ENCODE measurements at places on chromosomes 4 and X.

GRCh38 chrX:36803151-36803550, 205.0 kb upstream of the FAM47C start:
- DNase-seq = no peak

GRCh38 chr4:90883519-90883918, 756.3 kb downstream of the CCSER1 start:
- no peak for DNase-seq

GRCh38 chrX:102837847-102838246, 99.2 kb upstream of the RAB40AL start:
- DNase-seq = no peak

DNA sequence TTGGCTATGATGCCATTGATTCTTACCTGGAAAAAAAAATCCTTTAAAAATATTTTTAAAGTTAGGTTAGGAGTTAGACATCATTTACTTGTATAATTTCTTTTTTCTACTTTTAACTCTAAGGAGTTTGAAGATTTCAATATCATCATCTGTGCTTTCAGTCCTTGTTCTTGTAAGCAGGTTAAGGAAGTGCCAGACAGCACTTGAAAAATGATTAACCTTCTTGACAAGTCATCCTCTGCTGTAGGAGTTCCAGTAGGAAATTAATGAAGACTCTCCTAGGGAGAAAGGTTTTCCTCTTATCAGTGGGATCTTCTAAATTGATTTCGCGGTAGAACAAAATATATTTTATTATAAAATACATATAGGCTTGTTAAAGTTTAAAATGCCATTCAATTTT, 29.1 kb upstream of the ANAPC4 start:
- no peak for DNase-seq

GRCh38 chrX:12076046-12076445, 62.2 kb upstream of the FRMPD4 start:
- no peak for DNase-seq

DNA sequence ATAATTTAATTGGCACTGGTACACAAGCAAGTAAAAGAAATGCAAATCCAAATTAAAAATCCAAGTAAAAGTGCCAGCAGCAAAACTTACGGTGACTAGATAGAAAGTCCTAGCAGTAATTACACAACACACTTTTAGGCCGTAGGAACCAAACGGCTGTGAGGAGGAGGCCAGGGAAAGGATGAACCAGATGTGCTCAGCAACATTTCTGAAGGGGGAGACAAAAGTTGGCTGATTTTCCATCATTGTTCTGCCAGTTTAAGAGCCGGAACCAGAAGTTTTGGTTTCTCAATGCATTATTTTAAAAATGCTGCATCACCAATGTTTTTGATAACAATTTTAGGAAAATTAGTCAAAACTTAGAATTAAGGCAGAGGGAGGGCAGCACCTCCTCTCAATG, 68.7 kb upstream of the ENPP6 start:
- no peak for DNase-seq

DNA sequence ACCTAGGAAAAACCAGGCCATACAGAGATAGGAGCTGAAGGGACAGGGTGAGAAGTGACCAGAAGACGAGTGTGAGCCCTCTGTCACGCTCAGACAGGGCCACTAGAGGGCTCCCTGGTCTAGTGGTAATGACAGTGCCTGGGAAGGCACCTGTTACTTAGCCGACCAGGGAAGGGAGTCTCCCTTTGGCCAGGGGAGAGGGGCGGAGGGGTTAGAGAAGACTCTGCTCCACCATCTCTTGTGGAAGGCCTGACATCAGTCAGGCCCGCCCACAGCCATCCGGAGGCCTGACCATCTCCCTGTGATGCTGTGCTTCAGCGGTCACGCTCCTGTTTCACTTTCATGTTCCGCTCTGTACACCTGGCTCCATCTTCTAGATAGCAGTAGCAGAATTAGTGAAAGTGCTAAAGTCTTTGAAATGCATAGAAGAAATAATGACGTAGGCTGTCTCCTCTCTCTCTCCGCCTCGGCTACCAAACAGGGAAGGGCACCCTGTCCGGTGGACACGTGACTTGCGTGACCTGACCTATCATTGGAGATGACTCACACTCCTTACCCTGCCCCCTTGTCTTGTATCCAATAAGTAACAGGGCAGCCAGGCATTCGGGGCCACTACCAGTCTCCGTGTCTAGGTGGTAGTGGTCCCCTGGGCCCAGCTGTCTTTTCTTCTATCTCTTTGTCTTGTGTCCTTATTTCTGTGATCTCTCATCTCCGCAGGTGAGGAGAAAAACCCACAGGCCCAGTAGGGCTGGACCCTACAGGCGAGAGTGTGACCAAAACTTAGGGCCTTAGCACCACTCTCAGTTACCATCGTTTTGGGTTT, 26.7 kb downstream of the HTT-AS start:
- DNase-seq = no peak

DNA sequence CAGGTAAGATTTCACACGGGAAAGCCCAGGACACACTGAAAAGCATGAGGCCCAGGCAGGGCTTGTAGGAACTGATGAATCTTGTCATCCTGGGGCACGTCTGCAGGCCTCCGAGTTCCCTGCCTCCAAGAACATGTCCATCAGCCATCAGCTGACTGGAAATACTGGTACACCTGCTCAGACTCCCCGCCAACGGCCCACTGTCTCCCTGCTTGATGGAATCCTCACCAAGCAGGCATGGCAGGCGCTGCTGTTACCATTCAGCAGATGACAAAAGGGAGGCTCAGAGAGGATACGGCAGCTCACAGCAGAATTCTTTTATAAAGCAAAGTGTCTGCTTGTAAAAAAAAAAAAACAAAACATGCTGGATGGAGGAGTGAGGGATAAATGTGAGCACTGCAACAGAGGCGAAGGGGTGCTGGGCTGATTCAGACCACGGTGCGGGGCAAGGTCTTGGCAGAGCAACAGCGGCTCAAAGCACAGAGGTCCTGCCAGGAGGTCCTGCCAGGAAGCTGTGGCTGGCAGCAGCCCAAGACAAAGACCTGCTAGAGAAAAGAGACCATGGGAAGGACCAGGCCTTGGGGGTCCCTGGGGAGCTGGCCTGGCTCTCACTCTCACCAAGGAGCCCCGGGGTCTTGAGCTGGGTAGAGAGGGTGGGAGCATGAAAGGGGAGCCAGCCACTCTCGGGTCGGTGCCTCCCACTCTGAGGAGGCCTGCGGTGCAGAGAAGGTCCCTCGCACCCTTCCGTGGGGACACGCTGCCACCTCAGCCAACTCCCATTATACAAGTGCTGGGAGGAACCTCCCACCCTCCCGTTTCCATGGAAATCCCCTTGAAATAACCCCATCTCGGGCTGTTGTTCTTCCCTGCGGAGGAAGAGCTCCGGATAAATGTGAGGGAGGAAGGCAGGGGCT, 25.6 kb downstream of the PPP2R2C start:
- no peak for DNase-seq

- no peak for DNase-seq
Observed at GRCh38 chr4:168615294-168616065, 118.6 kb downstream of the PALLD start.

GRCh38 chr4:41396214-41396613, 139.5 kb downstream of the UCHL1 start:
- no peak for DNase-seq

GRCh38 chr4:4320951-4321714, 31.1 kb downstream of the ZBTB49 start:
- DNase-seq = no peak

DNA sequence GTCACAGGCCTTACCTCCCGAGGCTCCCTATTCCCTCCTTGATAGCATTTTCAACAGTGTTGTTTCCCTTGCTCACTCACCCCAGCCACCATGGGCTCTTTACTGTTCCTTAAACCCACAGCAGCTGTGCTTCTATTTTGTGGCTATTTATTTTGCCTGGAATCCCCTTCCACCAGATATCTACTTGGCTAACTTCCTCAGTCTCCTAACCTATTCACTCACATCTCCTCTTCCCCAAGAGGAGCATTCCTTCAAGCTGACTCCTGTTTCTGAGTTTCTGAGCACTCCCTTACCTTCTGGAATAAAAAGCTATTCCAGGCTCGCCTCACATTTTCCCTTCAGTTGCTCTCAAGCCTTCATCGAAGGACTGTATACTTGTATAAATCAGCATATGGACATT, 50.5 kb downstream of the CXCL1 start:
- DNase-seq = no peak

DNA sequence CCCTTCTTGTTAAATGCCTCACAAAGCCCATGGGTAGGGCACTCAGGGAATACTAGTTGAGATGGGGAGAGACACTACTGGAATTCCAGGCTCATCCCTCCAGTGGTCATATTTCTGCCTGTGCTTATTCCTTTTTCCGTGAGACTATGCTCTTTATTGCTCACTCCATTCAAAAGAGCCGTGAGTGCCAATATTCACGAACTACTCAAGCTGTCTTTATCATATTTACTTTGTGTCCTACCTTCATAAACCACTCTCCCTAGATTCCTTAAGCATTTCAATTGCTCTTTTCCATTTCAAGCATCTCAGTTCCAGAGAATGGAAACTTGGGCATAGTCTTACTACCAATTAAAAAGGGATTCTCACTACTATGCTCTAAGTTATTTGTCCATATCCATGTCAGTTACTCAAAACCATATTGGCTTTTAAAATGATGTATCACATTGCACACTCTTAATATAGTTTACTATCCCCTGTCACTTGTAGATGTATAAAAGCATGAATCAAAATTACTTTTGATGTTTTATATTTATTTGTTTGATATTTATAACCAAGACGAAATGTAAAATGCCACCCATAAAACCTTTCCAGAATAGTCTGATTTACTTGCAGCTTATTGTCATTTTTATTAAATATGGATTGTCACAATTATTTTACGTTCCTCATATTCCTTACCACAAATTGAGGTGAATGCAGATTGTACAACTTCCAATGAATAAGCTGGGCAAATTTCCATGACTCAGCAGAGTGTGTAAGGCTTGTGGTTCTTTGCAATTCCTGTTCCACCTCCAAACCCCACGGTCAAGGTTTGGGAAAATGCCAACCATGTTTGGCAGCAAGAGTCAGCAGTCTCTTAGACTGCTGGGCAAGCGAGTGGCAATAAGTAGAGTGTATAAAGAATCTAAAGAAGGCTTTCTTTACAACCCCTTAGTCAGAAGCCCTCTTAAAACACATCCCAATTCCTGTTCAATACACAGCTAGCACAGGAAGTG, 24.4 kb downstream of the ENOX2 start:
- DNase-seq = no peak

GRCh38 chr4:114323841-114324240, 274.8 kb upstream of the UGT8 start:
- DNase-seq = no peak

DNA sequence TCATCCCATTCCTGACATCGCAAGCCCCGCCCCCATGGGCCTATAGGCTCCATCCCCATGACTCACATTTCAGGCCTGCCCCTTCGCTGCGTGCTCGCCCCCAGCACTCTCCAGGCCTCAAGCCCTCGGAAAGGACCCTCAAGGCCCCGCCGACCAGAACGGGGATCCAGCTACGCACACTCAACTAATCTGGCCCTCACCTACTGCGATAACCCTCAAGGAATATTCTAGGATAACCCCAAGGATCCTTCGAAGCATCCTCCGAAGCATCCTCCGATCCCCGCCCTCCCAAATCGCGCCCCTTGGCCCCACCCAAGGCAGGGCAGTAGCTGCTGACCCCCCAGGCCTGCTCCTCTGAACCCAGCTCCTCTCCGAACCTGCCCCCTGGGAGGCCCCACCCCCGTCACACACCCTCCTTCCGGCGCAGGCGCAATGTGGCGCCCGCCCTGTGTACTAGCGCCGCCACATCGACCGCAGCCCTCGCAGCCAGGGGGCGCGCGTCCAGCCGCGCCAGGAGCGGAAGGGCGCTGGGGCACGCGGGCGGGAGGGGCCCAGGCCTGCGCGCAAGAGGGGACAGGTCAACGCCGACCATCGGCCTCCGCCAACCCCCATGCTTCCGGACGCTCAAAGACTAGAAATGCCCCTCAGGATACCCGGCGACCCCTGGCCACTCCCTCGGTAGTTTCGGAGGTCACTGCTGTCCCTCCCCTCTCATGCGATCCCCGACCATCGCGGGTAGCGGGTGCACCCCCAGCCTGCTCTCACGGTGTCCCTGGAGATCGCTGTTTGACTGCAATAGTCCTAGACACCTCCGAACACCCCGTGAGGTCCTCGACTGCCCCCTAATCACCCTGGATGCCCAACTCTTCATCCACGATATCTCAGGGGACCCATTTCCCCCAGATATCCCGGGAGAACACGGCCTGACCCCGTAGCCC, 6.4 kb upstream of the MAGIX start:
- DNase-seq = peak; percentile 26

GRCh38 chrX:7088968-7089615, 58.4 kb upstream of the STS start:
- DNase-seq = no peak

- DNase-seq = no peak
Observed at GRCh38 chrX:87736576-87736975, 219.0 kb downstream of the KLHL4 start.

DNA sequence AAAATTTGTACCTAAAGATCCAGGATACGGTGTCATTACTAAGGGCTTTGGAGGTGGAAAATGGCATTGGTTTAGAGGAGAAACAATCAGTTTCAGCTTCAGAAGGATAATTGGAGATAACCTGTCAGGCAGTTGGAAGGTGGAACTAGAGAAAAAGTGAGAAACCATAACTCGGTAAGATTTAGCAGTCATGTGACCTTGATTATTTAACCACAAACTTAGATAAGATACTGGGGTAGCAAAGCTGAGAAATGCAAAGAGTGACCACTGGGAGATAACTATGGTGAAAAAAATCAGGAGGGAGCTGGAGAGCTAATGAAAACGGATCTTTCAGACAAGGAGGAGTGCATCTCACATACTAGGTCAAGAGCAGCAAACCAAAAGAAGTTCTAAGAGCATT, 58.3 kb upstream of the SMARCA5 start:
- no peak for DNase-seq

DNA sequence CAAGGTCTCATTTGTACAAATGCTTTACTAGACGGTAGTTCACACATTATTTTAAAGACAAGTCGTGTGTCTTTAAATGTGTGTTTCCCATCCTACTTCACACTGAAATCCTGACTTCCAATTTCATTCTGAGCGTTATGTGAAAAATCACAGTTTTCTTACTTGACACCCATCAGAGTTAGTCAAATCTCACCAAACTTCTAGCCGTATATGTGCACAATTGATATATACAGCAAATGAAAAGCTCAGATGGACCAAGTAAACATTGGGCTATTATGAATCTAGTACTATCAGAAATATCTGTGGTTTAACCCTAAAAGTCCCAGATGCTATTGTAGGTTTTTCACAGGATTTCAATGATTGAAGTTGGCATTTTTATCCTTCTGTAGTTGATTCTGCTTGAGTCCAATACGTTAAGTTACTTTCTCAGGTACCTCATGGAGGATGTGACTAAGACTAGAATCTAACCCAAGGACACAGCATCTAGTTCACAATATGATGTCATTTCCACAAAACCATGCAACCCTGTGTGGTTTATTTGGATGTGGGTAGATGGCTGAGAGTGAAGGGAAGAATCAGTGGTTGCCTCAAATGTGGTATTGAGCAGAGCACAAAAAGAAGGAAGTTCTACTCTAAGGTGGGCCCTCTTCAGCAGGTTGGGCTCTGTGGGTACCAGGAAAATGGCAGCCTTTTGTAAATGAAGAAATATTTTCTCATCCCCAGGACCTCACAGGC, 22.1 kb upstream of the TRIM60 start:
- DNase-seq = no peak

Data from KG1 (cell line).